Activated T-helper 2 cell treated with anti-CD3 and anti-CD28 coated beads, Interferon-gamma antibody, Interleukin-2, Interleukin-4, amounts not matched to agents 10 μg/mL and 5 μg/mL and 100 μg/mL, durations not matched to agents 14 hours and 24 hours and 36 hours (primary cell): ENCODE measurements at places on chromosomes 2 and 18. TPM values are rescaled to one million over a fixed set of nuclear protein-coding genes. Genes with fewer than 3 reads are reported as not detected.

Gene RRM2
- total RNA-seq, result 374 TPM in 2 replicates

Gene ARHGEF33
- total RNA-seq, result 0.25 TPM in 1 of 2 replicates, not detected in the other

Gene GALNT5
- not detected in 2 replicates for total RNA-seq

Gene RPRM
- not detected in 2 replicates for total RNA-seq

Gene DIPK1C
- not detected in 2 replicates for total RNA-seq

Gene SCN1A
- not detected in 2 replicates for total RNA-seq

Gene SPDYA
- total RNA-seq, result 1.5 and 1.8 TPM in 2 replicates

Gene TMEM17
- 0.23 TPM in 1 of 2 replicates, not detected in the other for total RNA-seq

Gene TGFBRAP1
- total RNA-seq, result 23.4 and 24.2 TPM in 2 replicates

Gene UNC80
- total RNA-seq, result not detected in 2 replicates

Gene KLHL14
- not detected in 2 replicates for total RNA-seq

GRCh38 chr2:70746094-70746974 lies 21.7 kb downstream of the ADD2 start:
- no peak for DNase-seq

GRCh38 chr2:101430156-101430555 lies 42.9 kb upstream of the CREG2 start:
- no peak for DNase-seq

DNA sequence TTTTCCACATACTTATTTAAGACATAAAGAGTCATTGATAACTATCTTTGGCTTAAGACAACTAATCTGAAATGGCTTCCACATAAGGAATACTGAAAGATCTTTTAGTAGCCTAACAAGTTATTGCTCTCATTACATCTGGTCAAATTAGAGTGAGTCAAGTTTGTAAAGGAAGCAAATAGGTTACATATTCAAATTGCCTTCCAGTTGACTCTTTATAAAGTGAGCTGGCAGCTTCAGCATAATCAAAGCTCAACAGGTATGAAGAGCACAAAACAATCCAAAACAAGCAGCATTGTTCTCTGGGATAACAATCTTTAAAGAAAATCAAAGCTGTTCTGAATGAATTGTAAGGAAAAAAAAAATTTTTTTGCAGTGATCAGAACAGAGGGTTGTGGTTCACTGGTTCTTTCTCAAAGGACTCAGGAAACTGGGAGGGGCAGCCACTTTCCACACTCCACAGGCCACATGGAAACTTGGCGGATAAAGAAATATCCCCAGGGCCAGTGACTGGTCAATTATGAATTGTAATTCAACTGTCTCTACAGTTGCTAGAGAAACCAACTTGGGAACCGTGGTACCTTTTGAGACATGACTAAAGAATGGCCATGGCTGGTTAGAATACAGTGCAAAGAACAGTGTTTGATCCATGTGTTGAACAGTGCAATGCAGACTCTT lies 369.3 kb upstream of the KCNH7 start:
- no peak for DNase-seq

- DNase-seq, result no peak
These were observed 18.9 kb upstream of the ST3GAL5 start for GRCh38 chr2:85907671-85908157.

DNA sequence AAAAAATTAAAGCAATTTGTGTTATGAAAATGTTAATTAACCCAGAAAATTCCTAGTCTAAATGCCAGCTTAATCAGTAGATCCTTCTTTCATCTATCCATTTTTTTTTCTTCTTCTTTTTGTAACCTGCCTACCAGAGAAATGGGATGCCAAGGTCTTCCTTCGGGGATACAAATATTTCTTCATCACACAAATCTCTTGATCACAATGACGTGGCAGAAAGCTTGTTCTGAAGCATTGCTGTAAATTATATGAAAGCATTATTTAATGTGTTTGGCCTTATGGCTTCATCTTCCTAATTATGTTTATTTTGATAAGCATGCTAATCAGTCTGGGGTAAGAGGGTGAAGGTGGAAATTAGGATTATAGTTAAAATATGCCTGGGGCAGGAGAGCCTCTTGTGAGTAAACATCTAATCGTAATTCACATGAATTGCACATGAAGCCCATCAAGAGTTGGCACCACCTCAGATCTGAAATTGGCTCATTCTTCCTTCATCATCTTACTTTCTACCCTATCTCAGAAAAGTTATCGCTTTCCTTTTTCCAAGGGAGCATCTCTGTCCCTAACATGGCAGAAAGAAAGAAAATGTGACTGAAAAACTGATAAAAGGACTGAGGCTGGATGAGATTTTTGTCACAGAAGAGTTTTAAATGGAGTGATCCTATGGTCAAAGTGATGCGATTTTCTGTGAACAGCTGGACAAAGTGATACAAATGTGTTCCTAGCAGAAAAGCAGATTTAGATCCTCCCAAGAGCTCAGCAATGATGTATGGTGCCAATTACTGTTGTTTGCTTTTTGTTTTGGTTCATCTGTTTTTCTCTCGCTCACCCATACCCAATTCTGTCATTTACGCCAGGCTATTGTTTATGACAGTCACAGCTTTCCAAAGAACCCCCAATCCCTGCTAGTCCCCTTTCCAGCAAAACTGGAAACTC lies 76.9 kb upstream of the PMAIP1 start:
- DNase-seq, result no peak

DNA sequence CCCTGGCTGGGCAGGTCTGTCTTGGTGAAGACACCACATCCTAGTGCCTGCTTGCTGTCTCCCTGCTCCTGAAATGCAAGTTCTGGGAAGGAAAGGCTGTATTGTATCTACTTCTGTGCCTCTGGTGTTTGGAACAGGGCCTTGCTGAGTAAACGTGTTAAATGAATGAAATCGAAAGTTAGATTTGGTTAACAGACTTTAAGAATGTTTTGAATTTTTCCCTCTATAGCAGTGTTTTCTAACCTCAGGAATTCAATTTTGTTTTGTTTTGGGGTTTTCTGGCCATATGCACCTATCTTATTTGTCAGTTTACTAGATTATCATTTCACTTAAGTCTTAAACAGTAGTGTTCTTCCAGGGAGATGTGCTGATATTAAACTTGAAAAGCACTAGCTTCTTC lies 20.7 kb downstream of the FARP2 start:
- DNase-seq, result no peak

GRCh38 chr18:8830067-8831060 lies 125.0 kb downstream of the MTCL1 start:
- no peak for DNase-seq

- DNase-seq, result no peak
These were observed 50.4 kb downstream of the MBD2 start for GRCh38 chr18:54173980-54174630.

GRCh38 chr2:13826314-13826853 lies 806.1 kb upstream of the LRATD1 start:
- DNase-seq, result no peak

DNA sequence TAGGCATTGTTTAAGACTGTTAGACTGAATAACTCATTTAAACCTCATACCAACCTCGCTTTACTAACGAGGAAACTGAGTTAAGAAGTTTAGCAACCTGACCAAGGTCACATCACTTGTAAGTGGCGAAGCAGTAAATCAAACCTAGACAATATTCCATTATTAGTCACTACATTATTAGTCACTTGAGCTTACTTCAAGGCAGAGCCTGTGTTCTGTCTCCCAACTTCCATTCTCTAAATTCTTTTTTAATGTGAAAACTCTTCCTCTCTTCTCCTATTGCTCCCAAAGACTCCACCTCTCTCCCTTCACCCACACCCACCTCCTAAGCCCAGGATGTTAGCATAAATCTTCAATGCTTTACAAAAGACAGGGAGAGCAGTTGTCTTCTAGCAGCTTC lies 156.5 kb downstream of the ARL6IP6 start:
- DNase-seq, result no peak

- DNase-seq, result no peak
These were observed 76.1 kb upstream of the DNAJC10 start for GRCh38 chr2:182639971-182640370.

- DNase-seq, result no peak
These were observed 43.3 kb downstream of the FSHR start for GRCh38 chr2:49111006-49111405.

GRCh38 chr2:111702119-111702803 lies 181.7 kb downstream of the ANAPC1 start:
- DNase-seq, result peak; percentile 40

GRCh38 chr2:149278161-149278871 lies 52.1 kb upstream of the LYPD6 start:
- no peak for DNase-seq

- no peak for DNase-seq
These were observed 28.4 kb upstream of the NEB start for GRCh38 chr2:151762694-151763093.

GRCh38 chr2:43714164-43714563 lies 37.9 kb upstream of the C1GALT1C1L start:
- DNase-seq, result no peak

GRCh38 chr18:62999392-62999791 lies 284.1 kb downstream of the PHLPP1 start:
- no peak for DNase-seq
